ENCODE measurements at places on chromosomes 7 and 10.

GRCh38 chr10:123043409-123043925, 34.7 kb downstream of the ACADSB start:
- peak; percentile 5 for DNase-seq

GRCh38 chr7:41203542-41203941, 499.3 kb downstream of the INHBA start:
- DNase-seq = no peak

GRCh38 chr10:107618504-107618994, 454.0 kb upstream of the SORCS1 start:
- DNase-seq = no peak

- DNase-seq = no peak
Measured at GRCh38 chr10:33382216-33382600, 47.7 kb upstream of the NRP1 start.

DNA sequence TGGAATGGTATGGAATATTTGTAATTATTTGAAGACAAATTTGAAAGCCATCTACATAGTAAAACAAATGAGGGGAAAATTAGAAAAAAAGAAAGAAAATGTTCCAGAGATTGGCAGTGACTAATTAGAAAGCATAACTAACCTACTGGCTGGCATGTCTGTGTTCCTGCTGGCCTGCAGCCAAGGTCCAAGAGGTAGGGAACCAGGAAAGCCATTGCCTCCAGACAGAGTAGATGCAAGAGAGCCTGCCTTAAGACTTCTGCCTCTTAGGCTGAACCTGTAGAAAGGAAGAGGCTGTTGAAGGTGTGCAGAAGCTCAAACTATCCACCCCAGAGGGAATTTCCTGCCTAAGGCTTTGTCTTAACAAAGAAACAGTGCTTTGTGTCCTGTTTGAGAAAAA, 982.0 kb downstream of the SORCS1 start:
- no peak for DNase-seq

DNA sequence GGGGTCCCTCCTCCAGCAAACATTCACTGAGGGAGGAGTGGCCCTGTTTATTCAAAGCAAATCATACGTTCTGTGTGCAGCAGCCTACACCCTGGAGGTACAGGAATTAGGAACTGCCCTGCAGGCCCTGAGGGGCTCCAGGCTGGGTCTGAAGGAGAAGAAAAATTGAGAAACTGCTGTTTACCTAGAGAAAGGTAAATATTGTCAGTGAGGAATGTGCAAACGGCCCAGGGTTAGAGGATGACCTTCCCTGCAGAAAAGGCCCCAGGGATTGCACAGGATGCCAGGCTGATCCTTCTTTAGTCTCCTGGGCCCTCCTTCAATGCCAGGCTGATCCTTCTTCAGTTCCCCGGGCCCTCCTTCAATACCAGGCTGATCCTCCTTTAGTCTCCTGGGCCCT, 5.7 kb downstream of the CALML5 start:
- DNase-seq = no peak

DNA sequence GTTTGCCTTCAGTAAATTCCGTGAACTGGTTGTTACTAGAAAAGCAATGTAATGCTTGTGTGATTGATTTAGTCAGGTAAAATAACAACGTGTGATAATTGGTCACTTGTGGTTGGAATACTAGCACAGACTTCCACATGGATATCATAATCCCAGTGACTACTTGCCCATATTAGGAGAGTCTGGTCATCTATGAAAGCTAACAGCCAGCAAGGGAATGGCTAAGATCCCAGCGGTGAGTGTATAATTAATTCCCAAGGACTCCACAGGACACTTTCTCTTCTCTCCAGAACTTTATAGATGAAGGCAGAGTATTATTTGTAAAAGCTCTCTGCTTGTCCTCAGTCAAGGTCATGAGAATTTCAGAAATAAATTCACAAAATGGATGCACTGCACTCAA, 662.6 kb upstream of the TEX47 start:
- DNase-seq = no peak

DNA sequence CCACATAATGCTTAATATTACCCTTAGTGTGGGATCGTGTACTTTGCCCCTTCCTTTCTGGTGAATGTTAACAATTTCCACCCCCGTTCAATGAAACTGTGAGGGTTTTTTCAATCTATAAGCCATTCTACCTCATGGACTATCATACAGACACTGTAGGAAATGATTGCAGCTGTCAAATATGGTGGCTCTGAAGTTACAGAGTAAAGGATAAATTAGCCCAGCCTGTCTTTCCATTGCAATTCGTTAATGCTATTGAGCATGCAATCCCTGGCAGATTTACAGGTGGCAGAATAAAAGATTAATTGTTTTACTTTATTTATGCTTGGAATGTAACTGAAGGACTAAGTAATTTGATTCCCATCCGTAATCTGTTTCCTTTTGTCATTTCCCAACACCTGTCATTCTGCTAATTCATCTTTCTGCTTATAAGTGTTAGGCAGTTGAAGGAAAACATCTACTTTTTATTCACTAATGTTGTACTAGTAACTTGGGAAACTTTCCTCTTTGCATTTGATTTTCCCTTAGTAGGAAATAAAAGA, 1211.6 kb upstream of the LRRN3 start:
- DNase-seq = no peak

DNA sequence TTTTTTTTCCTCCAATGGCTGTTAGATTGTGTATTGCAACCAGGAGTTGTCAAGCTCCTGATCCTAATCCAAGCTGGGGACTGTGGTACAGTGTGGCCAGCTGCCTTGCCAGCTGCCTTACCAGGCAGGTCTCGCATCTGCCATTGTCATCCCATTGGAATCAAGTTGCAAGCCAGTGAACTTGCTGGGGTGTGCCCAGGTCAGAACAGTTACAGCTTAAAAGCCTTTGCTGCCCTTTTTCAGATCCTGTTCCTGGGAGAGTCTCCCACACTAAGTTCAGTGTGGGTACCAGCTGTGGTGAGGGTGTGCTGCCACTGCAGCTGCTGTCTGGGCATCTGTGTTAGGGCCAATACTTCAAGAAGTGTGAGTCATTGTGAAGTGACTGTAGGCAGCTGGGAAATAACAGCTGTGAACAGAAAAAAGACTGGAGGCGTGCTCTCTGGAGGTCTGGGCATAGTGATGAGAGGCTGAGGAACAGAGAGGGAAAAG, 72.8 kb downstream of the CCNY start:
- no peak for DNase-seq

DNA sequence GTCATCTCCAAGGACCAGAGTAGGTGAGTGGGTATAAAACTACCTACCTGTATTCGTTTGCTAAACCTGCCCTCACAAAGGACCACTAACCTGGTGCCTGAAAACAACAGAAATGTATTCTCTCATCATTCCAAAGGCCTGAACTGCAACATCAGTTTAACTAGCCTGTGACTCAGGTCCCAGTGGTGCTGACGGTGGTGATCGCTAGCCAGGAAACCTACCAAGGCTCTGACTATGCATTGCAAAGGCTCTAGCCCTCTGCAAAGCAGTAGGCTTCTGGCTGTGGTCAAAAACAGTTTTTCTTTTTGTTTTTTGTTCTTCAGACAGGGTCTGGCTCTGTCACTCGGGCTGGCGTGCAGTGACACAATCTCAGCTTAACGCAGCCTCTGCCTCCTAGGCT, 107.5 kb downstream of the NPTX2 start:
- DNase-seq = no peak
